Heart left ventricle (tissue), 16 donors: ENCODE measurements at places on chromosomes 12 and 14. TPM values are rescaled to one million over a fixed set of nuclear protein-coding genes. Genes with fewer than 3 reads are reported as not detected.
A peak's percentile ranks its signal among the peaks of the same experiment; 100 is the strongest.

- no peaks in the 10 kb centered on the region for H3K27me3 ChIP-seq
- no peak overlapping the region for H3K27ac ChIP-seq
- no peaks in the 10 kb centered on the region for H3K36me3 ChIP-seq
- DNase-seq, result peak; percentile 44
- no peaks in the 10 kb centered on the region for H3K4me1 ChIP-seq
These were observed 67.3 kb upstream of the BICD1 start for GRCh38 chr12:32039347-32039746.

DNA sequence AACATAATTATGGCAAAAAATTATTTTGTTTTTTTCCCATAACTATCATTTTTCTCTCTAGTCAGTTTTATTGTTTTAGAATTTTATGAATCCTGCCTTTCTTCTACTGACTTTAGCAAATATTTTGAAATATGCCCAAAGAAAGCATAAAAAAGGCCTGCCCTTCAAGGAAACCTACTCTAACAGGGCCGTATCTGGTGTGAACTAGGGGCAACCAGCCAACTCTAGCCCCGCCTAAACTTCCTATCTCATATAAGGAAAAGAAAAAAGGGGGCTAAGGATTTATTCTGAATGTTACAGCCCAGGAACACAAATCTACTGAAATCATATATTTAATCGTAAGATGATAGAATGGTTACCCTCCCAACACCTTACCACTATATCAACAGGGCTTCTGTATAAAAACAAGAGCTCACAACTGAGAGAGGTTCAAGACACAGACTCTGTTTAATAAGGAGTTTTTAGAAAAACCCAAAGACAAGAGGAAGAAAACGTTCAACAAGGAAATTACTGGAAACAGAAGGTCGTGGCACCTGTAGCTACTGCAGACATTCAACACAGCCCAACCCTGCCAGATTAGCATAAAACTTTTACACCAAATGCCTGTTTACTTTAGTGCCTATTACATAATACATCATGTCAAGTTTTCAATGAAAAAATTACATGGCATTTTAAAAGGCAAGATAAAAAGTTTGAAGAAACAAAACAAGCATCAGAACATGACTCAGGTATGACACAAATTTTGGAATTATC is 12.9 kb upstream of the EPYC start:
- no peaks in the 10 kb centered on the region for H3K27me3 ChIP-seq
- H3K36me3 ChIP-seq, result no peaks in the 10 kb centered on the region
- no peak overlapping the region for H3K27ac ChIP-seq
- no peaks in the 10 kb centered on the region for H3K4me1 ChIP-seq
- no peak for DNase-seq

Gene TAS2R42
- not detected for total RNA-seq

DNA sequence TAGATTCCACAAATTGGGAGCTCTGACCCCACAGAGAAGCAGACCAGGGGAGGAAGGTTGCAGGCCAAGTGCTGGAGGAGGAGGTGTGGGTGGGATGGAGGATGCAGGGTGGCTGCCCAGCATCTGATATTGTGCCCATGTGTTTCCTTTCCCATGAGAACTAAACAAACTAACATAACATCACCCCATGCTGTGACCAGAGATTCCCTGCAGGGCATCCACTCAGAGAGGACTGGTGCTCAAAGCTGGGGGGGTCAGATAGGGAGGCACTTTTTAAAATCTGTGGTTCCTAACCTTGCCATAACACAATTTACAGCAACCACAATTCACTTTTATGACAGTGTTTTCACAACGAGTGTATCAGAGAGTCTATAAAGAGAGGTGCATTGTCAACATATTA is 1277.6 kb downstream of the AACS start:
- H3K4me1 ChIP-seq, result no peaks in the 10 kb centered on the region
- no peak for DNase-seq
- no peaks in the 10 kb centered on the region for H3K27me3 ChIP-seq
- H3K27ac ChIP-seq, result no peak overlapping the region

Gene CMA1
- 0.52 TPM for total RNA-seq

GRCh38 chr14:59360923-59361794 is 104.0 kb downstream of the GPR135 start:
- peak; percentile 75 for DNase-seq
- H3K27ac ChIP-seq, result peak overlapping the region; percentile 85
- H3K27me3 ChIP-seq, result no peaks in the 10 kb centered on the region
- H3K4me3 ChIP-seq, result no peak overlapping the region
- H3K36me3 ChIP-seq, result no peaks in the 10 kb centered on the region

Gene SDS
- 0.44 TPM for total RNA-seq
